ENCODE measurements at places on chromosomes 2 and 18.

- no peak for DNase-seq
These were observed 51.4 kb downstream of the LPIN1 start for GRCh38 chr2:11797846-11798245.

GRCh38 chr2:186437719-186438118 is 48.3 kb upstream of the ZC3H15 start:
- DNase-seq = no peak

DNA sequence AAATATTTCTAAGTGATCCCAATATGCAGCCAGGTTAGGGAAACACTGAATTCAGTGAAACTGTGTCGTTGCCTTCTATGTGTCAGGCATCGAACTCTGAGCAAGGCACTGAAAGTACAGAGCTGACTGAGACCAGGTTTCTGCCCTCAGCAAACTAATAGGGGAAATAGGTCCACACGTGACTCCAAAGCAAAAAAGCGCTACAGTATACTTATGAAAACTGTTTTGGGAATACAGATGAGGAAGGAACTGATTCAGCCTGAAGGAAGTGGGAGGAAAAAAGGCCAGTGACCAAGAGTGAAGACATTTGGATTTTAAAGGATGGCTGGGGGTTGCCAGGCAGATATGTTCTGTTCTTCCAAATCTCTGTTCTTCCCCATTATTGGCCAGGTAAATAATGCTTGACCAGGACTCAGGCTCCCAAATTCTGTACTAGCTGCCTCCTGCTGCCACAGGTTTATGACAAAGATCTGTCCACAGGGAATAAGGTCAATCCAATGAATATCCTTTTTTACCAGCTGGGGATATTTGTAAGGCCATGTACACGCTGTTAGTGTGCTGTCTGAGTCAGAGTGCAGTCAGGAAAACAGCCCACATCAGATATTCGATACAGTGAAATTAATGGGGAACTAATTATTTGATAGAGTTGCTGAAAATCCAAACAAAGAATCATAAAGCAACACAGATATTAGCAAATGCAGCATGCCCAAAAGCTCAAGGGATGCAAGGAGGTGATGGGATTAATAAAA is 24.5 kb upstream of the INPP4A start:
- no peak for DNase-seq

DNA sequence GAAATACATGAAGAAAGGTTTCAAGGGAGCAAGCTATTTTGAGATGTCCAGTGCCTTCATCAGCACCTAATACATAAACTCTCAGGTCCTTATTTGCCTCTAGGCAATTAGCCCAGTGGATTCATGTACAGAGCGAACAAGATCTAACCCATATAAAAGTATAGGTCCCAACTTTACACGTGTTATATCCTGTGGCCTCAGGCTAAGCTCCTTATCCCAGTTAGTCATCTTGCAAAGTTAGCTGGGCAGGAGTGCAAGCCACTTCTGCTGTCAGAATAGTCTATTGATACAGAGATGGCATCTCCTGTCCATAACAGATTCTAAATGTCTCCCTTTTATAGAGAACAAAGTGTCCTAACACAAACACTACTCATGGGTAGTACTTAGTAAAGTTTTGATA is 203.9 kb upstream of the PIK3C3 start:
- no peak for DNase-seq

Data from activated gamma-delta T cell treated with Interleukin-2 at 50 U/mL for 16 hours (primary cell).